ENCODE measurements at places on chromosomes 11 and 22.

GRCh38 chr11:117909611-117910382 is 19.4 kb downstream of the TMPRSS13 start:
- DNase-seq = no peak

GRCh38 chr11:26557666-26558065 is 14.4 kb downstream of the MUC15 start:
- DNase-seq = no peak

DNA sequence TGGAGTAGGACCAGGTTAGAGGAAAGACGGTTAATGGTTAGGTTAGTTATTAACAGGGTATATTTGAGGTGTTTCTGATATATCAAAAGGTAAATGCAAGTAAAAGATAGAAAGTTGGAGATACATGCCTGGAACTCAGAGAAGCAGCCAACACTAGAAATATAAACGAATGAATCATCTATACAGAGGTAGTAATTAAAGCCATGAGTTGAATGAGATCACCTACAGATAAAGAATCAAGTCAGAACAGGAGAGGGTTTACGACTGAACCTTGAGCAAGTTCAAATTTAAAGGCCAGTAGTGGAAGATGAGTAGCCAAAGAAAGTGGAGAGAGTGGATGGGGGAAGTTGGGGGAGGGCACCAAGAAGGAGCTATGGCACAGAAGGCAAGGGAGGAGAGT is 73.9 kb downstream of the SPON1 start:
- no peak for DNase-seq

DNA sequence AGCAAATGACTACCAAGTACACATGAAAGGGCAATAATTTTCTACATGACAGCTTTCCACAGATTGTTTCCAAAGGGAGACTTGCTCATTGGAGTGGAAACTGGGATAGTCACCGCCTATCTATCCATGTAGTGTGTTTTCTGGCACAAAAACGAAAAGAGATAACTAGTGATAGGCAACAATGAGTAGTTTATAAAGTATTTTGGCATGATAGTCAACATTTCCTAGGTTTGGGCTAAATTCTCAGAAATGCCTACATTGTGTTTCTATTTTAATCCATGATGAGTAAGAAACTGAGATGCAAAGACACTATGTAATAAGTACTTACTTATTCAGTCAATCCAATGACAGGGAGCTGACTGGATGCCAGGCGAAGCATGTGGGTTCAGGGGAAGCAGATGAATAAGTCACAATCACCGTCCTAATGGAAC is 1129.1 kb downstream of the DLG2 start:
- DNase-seq = no peak

DNA sequence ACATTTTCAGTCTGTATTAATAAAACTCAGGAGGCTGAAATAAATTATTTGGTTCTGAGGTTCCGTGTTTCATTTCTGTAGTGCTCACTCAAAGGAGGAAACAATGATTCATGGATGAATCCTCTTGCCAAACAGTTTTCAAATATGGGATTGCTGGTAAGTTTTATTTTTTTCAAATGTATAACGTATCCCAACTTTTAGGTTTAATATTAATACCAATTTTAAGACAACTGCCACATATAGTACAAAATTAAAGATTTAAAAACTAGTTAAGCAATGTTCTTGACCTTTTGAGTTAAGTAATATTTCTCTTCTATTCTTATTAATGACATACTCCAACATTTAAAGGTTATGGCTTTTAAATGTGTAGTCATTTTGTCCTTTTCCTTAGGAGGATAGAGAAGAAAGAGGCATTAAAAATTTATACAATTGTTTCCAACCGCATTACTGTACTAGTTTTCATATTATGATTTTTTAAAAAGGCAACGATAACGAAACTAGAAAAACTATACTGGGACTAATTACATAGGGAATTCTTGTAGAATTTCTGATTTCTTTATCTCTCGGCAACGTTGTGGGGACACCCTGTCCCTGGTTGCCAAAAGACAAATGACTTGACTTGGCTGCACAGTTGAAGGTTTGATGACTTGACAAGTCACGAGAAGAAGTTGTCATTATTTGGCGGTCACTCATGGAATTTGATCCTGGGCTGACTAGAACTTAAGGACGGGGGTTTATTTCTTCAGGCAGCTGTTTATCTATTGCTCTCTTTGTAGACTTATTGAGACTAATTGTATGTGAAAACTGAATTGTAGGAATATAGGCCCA is 69.1 kb upstream of the ADSL start:
- DNase-seq = no peak

Data from keratinocyte (primary cell).